Right ventricle myocardium superior (tissue), 1 donor: ENCODE measurements at places on chromosomes 11 and 22. TPM values are rescaled to one million over a fixed set of nuclear protein-coding genes. Genes with fewer than 3 reads are reported as not detected.

The GRM5 gene
- total RNA-seq: 0.13 TPM

The CASP1 gene
- total RNA-seq: 9.5 TPM

The APOBEC3B gene
- total RNA-seq: 0.75 TPM

The HEPN1 gene
- not detected for total RNA-seq

The CENPM gene
- total RNA-seq: 0.59 TPM

The C22orf31 gene
- not detected for total RNA-seq

The CD151 gene
- total RNA-seq: 405 TPM

The FOSL1 gene
- 0.70 TPM for total RNA-seq

The OR2AT4 gene
- total RNA-seq: not detected

The CHRNA10 gene
- 1.6 TPM for total RNA-seq

The PIH1D2 gene
- total RNA-seq: 1.3 TPM
